NCI-H460 (cell line): ENCODE measurements at places on chromosomes 2 and 18.

DNA sequence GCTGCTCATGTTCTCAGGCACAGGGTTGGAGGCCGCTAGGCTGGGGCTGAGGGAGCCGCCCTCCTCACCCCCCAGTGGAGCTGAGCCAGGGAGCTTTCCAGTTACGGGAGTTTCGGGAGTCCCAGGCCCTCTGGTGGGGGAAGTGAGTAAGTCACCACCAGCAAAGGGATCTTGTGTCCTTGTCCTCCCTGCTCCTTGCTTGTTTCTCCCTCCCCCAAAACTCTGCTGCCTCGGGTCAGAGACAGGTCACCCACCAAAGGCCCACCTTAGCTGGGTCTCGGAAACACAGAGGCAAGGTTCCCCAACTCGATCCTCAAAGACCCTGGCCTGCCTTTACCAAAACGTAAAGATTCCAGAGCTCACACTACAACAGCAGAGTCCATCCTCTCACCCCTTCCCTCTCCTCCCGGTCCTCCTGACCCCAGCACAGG is 60.5 kb upstream of the POMC start:
- DNase-seq: peak; percentile 76

- DNase-seq: no peak
Measured at GRCh38 chr2:19865151-19865550, 36.6 kb downstream of the TTC32 start.

DNA sequence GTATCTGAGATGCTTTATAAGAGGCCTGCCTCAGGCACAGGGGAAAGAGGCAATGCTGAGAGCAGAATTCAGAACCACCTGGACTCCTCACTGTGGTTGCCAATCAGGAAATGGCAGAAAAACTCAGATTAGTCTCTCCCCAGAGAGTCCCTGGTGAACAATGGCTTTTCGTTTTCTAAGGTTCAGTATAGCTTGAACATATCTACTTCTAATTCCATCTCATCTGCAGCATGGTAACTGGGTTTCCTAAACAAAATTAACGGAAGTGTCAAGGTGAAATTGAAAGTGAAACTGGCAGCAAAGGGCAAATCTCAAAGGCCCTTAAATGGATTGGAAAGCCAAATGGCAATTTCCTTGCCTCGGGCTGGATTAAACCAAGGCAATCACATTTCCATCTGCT is 480.2 kb upstream of the ACVR2A start:
- DNase-seq: no peak

DNA sequence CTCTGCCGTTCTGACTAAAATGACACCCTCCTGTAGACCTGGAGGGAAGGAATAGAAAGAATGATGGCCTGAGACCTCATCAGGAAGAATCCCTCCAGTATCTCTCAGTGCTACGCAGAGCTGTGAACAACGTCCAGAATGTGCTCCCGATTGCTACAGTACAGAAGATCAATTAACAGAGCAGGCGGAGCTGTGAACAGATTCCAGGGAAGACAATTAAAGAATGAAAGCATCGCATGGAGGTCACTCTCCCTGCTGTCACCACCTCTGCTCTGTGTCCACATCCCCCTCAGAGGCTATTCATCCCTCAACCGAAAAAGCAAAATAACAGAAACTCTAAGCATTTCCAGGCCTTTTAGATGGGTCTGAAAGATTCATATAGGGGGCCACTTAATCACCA is 481.0 kb downstream of the EIPR1 start:
- DNase-seq: no peak

- no peak for DNase-seq
Measured at GRCh38 chr2:131010566-131010965, 82.7 kb downstream of the FAM168B start.

GRCh38 chr2:220341014-220341413 is 713.6 kb downstream of the SLC4A3 start:
- no peak for DNase-seq
